ENCODE measurements at places on chromosomes 1 and 21. TPM values are rescaled to one million over a fixed set of nuclear protein-coding genes. Genes with fewer than 3 reads are reported as not detected.

KANK4 gene
- 0.18 TPM for total RNA-seq

- no peak for DNase-seq
Observed at GRCh38 chr1:233512538-233512937, 101.4 kb upstream of the KCNK1 start.

DNA sequence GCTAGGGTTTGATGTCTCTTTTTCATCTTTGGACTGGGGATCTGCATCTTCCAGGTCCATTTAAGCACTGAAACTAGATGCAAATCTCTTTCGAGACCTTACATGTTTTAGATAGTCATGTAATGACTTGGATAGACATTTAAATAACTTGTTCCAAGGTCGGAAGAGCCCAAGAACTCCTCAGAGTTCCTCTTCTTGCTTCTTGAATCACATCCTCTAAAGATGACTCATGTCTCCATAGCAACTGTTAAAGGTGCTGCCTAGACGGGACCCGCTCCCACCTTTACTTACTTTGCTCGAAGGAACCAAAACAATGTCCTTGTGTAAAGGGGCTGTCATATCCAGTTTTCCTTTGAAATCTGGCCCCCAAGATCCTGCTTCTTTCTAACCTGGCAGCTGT lies 130.0 kb downstream of the EDEM3 start:
- DNase-seq = no peak

- DNase-seq = no peak
Observed at GRCh38 chr1:118999348-119000071, 11.4 kb upstream of the TBX15 start.
